ENCODE measurements at places on chromosomes 4 and X.

DNA sequence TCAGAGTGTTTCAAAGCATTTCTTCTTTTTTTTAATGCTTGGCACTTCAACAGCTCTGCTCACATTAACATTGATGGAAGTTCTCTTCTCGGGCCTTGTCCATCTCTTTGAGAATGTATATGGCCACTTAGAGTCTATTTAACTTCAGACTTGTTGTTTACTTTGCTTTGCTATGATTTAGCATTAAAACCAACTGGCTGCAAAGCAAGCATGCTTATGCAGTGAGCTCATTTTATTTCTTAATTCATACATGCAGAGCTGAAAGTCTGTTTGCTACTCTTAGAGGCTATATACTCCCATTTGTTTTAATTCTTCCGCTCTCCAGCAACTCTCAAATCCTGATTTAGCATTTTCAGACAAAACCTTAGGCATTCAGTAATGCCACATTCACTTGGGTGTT, 107.6 kb upstream of the PACRGL start:
- DNase-seq: no peak

- no peak for DNase-seq
These were observed 7.8 kb upstream of the CLOCK start for GRCh38 chr4:55554453-55555030.

- no peak for DNase-seq
These were observed 274.8 kb upstream of the GPC4 start for GRCh38 chrX:133689997-133690599.

DNA sequence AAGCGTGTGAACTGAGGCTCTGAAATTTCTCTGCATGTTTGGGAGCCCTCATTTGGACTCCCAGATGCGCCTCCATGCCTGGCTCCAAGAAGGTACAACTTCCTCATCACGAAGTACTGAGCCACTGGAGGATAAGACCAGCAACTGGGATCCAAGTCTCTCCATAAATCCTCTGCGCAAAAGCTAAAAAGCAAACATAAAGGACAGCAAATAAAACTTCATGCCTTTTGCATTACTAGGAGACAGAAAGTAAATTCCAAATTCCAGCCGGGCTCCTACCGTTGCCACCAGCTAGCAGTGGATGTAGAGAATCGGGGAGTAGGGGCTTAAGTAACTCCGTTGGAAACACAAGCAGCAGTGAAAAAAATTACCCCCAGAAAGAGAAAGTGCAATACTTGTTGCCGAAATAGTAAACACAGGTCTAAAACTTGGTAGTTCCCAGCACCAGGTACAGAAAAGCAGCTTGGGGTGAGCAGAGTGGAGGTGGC, 477.1 kb upstream of the TENM3 start:
- no peak for DNase-seq

GRCh38 chrX:155262970-155263754, 1.1 kb downstream of the RAB39B start:
- no peak for DNase-seq
